ENCODE measurements at places on chromosomes 4 and X.

DNA sequence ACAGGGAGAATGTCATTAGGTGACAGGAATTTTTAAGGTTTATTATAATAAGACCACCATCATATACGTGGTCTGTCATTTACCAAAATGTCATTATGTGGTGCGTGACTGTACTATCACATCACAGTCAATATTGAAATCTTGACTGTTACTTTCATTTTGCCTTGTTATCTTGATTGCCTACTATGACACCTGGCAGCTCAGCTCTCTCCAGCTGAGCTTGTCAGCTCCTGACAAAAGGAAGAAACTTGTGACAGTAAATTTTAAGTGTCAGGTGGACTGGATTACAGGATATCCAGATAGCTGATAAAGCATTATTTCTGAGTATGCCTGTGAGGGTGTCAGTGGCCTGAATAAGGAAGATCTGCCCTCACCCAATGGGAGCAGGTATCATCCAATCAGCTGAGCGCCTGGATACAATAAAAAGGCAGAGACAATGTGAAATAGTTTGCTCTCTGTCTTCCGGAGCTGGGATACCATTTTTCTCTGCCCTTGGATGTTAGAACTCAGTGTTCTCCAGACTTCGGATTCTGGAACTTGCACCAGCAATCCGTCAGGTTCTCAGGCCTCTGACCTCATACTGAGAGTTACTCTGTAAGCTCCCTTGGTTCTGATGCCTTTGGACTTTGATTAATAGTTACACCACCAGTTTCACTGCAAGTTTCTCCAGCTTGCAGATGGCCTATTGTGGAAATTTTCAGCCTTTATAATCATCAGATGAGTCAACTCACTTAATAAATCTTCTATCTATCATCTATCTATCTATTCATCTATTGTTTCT lies 1454.7 kb upstream of the IGFBP7 start:
- no peak for DNase-seq

- DNase-seq, result no peak
Observed at GRCh38 chr4:145525291-145525740, 43.7 kb downstream of the SMAD1 start.

- no peak for DNase-seq
Observed at GRCh38 chr4:119315036-119315435, 6.9 kb downstream of the FABP2 start.

GRCh38 chrX:153564047-153564606 lies 34.8 kb downstream of the CCNQ start:
- DNase-seq, result no peak

GRCh38 chrX:63913719-63914118 lies 128.7 kb upstream of the ARHGEF9 start:
- DNase-seq, result no peak

- DNase-seq, result no peak
Observed at GRCh38 chr4:137300776-137301175, 231.5 kb downstream of the PCDH18 start.

- DNase-seq, result peak; percentile 65
Observed at GRCh38 chr4:184453365-184454160, 20.8 kb downstream of the IRF2 start.

DNA sequence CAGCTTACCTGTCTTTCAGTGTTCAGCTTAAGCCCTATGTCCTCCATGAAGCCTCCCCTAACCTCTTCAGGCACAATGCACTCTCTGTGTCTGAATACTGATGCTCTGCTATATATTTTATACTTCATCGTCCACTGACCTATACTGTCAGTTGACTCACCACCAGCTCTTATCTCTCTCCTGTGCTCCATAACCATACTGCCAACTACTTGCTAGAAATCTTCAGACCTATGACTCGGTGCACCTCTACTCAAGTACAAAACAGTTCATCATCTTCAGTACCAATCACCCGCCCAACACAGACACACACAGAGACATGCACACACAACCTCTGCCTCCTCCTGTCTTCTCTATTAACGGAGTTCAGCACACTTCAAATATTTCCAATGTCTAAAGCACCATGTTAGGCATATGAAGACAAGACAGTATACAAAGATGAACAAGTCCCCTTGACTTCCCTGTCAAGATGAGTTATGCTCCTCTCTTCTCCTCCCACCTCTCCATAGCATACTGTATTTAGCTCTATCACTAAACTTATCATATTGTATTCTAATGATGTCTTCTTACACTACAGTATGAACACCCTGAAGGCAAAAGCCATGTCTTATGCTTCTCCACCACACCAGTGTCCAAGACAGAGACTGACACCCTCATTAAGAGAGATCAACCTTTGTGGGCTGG lies 42.5 kb downstream of the ARHGEF6 start:
- no peak for DNase-seq

- DNase-seq, result peak; percentile 30
Observed at GRCh38 chrX:155632431-155633100, 19.8 kb upstream of the TMLHE start.

- no peak for DNase-seq
Observed at GRCh38 chr4:122787940-122788339, 38.7 kb upstream of the FGF2 start.
